ENCODE measurements at places on chromosomes 7 and 10.
A peak's percentile ranks its signal among the peaks of the same experiment; 100 is the strongest.

- no peak for DNase-seq
Observed at GRCh38 chr10:77458986-77459590, 178.5 kb downstream of the KCNMA1 start.

GRCh38 chr10:113444766-113445365 is 108.0 kb upstream of the HABP2 start:
- DNase-seq, result no peak

GRCh38 chr10:3972460-3973301 is 187.7 kb upstream of the KLF6 start:
- no peak for DNase-seq

DNA sequence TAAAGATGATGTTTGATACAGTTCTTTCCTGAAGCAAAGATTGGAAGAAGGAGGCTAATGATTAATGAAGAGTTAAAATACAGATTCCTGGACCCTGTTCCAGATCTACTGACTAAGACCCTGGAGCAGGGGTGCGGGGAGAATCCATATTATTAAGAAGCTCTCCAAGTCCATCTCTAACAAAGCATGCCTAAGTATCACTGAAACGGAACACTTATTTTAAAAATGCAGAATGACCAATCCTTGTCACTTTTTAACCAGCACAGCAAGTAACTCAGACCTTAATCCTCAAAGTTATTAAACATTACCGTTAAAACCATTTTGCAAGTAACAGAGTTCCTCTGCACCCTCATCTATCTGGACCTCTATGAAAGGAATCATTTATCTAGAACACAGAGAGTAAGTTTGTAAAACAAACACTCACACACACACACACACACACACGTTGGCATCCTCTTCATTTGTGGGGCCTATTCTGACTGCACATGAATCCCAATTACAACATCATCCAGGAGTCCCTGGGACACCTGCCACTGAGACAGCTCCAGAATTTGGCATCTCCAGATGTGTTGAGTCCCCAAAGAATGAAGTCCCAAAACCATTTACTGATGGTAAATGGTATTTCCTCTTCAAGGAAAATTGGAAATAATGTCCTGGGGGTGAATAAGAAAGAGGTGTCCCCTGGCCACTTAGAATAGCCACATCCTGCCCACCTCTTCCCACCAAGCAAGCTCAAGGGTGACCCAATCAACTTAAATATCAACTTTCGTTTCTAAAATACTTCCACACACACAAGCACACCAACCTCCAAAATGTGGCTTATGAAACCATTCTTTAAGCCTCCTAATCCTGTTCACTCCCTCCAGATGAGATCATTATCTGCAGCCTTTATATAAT is 117.5 kb downstream of the PARD3 start:
- DNase-seq, result no peak

DNA sequence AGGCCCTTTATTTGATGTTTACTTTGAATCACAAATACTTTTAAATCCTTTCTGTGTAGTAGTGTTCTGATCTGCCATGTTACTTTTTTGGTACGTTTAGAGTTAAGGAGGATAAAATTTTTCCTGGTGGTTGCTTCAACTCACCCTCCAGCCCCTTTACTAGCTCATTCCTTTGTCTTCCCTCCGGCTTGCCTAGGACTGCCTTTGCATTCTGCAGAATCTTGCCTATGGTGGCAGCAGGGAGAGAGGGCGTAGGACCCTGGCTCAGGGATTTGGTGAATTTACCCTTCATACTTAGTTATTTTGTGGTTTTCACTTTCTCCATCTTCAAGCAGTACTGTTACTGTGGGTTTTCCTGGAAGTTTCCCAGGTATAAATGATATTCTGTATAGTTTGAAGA is 833.5 kb downstream of the XPNPEP1 start:
- DNase-seq, result no peak

GRCh38 chr7:105703207-105703930 is 122.1 kb upstream of the EFCAB10 start:
- no peak for DNase-seq

DNA sequence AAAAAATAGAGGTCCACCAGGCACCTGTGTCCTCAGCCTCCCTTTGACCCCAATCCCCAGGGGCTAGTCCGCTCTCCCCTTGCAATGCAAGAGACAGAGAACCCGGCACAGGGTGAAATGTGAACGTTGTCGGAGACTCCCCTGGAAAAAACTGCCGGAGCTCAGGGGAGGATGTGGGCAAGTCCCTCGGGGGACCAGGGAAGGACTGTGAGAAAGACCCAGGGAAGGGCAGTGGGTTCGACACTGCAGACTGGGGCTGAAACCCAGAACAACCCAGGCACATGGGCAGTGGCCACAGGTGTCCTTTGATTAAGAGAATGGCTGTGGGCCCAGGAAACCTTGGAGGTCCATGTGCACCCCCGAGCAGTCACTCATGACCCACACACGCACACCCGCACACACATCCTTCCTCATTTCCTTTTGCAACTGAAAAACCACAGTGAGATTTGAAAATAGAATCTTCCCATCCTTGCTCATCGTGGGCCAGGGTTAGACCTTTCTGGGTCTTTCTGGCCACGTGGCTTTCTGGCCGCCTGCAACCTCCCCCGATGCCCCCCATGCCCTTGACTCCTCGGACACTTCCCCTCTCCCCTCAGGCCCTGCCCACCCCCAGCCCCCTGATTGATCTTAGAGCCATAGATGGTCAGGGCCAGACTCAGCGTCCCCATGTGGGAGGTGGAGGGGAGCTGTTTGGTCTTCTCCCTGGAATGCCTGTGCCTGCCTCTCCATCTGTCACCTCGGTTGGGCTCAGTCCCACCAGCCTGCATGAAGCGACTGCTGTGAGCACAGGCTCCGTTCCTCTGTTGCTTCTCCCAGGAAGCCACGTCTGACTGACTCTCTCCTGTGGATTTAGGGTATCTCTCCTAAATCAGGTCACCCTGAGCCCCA is 7.9 kb downstream of the LAT2 start:
- peak; percentile 83 for DNase-seq

DNA sequence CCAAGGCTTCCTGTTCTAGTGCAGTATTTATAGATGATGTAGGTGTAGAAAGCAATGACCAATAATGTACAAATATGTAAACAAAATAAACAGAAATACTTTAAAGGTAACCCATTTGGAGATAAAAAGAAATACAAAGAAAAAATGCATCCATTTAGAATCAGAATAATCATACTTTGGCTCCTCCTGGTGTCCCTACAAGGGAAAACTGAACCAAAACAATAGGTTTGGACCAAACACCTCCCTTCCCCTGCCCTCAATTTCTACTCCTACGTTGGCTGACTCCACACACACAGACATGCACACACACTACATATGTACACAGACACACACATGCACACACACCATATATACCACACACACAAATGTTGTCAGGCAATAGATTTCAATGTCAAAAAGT is 36.0 kb downstream of the C10orf143 start:
- no peak for DNase-seq

DNA sequence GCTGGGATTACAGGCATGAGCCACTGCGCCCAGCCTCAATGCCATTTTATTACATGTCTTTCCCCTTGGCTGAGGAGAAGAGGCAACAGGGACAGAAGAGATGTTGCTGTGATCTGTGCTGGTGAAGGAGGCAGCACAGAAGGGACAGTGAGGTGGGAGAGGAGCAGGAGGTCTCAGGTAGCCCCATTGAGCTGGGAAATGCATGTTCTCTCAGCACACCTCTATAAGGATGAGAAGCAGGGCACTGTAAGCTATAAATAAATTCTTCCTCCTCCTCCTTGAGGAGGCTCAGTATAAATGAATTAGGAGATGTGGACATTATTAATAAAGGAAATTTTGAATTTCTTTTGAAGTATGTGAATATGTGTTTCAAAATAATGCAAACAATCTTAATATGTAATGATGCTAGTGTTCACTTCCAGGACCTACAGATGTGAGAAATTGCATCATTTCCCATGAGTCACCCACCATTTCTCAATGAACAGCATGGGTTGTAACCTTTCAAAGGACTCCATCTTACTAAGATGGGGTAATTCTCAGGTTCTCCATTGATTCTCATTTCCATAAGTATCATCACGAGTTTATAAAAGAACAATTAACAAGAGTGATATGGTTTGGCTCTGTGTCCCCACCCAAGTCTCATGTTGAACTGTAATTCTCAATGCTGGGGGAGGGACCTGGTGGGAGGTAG is 88.9 kb upstream of the ODAD2 start:
- peak; percentile 2 for DNase-seq

DNA sequence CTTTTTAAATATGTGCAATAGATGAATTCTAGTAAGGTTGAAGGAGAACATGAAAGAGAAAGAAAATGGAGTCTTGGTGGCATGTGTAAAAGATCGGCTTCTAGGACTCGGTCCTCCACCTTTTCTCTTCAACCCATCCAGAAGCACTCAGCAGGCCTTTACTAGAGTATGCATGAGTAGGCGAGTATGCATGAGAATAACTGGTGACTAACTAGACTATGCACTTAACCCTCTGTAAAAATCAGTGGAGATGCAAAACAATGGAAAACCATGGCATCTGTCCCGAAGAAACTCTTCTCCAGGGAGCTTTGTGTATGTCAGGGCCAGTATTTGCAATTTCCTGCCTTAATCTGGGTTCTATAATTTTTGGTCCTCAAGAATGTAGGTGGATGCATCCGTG is 40.0 kb upstream of the GRB10 start:
- DNase-seq, result no peak

GRCh38 chr10:104022026-104022425 is 55.1 kb downstream of the SLK start:
- DNase-seq, result no peak

- no peak for DNase-seq
Observed at GRCh38 chr10:86940677-86941076, 16.7 kb downstream of the MMRN2 start.

GRCh38 chr7:118575393-118575948 is 351.0 kb downstream of the ANKRD7 start:
- DNase-seq, result no peak

- DNase-seq, result no peak
Observed at GRCh38 chr7:43565786-43566185, 17.1 kb upstream of the STK17A start.

GRCh38 chr7:115033917-115034459 is 112.1 kb downstream of the MDFIC start:
- no peak for DNase-seq

- DNase-seq, result no peak
Observed at GRCh38 chr10:95976362-95977229, 66.8 kb upstream of the CCNJ start.

DNA sequence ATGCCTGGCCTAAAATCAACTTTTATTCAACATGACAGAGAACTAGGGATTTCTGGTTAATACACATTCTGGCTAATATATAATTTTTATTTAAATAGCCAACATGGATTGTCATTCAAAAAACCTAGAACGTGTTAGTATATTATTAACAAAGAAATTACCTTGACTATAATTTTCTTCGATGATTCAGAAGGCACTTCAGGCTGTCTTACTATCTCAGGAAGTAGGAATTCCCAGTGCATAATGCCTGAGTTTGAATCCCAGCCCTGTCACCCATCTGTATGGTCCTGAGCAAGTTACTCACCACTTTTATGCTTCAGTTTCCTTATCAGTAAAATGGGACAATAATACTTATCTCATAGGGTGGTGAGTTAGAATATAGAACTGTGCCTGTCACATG is 106.2 kb downstream of the SORCS1 start:
- DNase-seq, result no peak

GRCh38 chr7:139680676-139681462 is 96.9 kb downstream of the HIPK2 start:
- DNase-seq, result no peak

DNA sequence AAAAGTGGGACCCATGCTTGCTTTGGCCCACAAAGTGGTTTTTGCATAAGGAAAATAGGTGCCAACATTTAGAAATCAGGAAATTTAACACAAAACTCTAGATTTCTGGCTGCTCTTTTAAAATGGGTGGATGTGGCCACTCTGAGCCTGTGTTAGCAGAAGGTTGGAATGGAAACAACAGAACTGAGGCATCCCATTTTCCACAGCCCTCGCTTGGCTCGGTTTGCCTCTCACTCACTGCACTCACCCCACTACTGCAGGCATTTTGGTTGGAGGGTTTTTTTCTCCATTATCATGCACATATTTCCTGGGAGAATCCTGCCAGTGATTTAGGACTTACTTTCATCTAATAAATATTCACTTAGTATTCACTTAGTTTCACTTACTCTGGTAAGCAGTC is 178.9 kb downstream of the BICC1 start:
- no peak for DNase-seq

GRCh38 chr7:100563100-100563564 is 10.6 kb downstream of the SAP25 start:
- DNase-seq, result no peak

- DNase-seq, result no peak
Observed at GRCh38 chr7:1767524-1767923, 97.4 kb downstream of the ELFN1 start.

- DNase-seq, result no peak
Observed at GRCh38 chr10:28530751-28531150, 2.2 kb upstream of the WAC start.

DNA sequence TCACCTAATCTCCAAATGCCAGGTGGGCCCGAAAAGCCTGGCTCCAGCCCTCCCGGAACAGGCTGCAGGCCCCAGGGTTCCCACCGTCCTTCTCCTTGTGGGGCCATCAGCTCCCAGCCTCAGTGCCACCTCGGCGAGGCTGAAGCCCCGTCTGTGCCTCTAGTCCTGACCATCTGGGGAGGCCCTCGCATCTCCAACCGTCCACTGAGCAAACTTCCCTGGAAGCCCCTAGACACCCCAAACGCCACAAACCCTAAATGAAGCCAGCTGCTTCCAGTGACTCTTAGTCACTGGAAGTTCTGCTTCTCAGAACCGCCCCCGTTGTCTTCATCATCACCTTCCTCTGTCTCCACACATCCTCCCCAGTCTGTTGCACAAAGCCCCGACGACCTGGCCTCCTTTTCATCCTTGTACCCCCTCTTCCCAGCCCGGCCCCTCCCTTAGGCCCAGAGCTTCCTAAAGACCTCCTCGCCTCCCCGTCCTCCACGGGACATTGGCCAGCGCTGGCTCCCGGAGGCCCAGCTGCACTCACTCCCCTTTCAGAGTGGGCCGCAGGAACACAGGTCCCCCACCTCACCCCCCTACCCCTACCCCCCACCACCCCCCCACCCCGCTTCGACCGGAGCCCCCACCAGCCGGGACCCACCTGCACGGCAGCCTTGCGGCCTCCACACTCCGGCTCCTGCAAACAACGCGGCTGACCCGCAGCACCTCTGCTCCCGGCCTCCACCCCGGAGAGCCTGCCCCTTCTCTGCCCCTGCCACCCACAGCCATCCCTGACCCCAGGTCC is 1.1 kb upstream of the DIP2C start:
- DNase-seq, result no peak

DNA sequence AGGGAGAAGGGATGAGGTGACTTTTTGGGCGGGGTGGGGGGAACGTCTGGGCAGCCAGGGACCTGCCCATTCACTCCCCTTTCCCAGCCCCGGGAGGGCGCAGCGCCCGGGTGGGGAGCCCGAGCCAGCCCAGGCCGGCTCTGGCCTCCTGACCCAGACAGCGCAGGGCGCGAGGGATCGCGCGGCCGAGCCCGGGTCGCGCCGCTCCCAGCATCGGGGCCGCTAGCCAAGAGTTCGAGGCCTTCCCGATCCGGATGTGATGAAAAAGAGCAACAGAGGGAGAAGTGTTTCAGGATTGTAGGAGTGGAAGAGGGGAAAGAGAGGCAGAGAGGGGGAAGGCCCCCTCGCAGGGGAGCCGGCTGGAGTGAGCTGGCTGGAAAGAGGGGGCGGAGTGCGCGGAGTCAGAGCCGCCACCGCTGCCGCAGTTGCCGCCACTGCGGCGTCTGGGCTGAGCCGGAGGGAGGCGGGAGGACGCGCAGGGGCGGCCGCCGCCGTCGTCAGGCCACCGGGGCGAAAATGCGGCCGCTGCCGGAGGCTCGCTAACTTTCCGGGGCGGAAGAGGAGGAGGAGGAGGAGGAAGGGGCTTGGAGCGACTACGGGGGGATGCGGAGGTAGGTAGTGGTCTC is at the start of gene MDFIC:
MDFIC (plus strand) TSS at position 69 of the 626 bp plus-strand sequence. CDS start 940 bp downstream, outside the sequence.
- DNase-seq, result no peak

- no peak for DNase-seq
Observed at GRCh38 chr7:10022957-10023356, 950.7 kb upstream of the PHF14 start.
